H7 (cell line): ENCODE measurements at places on chromosomes 2 and 18. TPM values are rescaled to one million over a fixed set of nuclear protein-coding genes. Genes with fewer than 3 reads are reported as not detected.
A peak's percentile ranks its signal among the peaks of the same experiment; 100 is the strongest.

- no peak for DNase-seq
Measured at GRCh38 chr2:160064916-160065315, 2.5 kb upstream of the PLA2R1 start.

UGT1A4 gene
- 0.07 TPM in 1 of 2 replicates, not detected in the other for total RNA-seq

CCDC74B gene
- 7.3 and 7.4 TPM in 2 replicates for total RNA-seq

DNA sequence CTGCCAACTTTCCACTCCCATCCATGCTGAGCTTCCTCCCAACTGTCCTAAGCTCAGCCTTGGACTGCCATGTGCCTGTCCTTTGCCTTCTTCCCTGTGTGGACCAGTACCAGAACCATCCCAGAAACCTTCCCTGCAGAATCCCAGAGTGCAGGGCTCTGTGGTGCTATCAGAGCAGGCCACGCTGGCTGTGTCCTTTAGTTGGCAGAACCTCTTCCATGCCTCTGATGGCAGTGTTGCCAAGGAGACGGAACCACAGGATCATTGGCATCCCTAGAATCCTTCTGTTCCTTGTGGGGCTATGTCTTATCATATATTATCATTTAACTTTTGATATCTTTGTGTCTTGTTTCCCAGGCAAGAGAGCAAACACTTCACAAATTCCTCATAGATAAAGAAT, 73.0 kb upstream of the NOSTRIN start:
- DNase-seq: no peak

B4GALT6 gene
- 15.3 and 25.4 TPM in 2 replicates for total RNA-seq

DNA sequence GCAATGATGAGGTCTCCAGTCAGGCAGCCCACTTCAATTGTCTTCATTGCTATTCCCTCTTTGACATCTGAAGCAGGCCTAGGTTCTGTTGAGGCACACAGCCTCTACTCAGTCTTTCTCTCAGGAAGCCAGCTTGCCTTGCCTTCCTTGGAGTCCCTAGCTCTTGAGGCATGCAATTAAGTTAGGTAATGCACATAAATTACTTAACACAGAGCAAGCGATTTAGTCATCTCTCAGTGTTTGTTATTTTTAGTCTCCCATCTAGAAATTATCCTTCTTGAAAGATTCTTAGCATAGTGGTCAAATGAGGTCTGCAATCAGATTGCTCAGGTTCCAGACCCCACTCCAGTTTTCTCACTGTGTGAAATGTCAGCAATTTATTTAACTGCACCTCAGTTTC, 32.0 kb downstream of the SULT1C4 start:
- no peak for DNase-seq

GRCh38 chr2:3465844-3466481, 53.4 kb downstream of the ADI1 start:
- DNase-seq: no peak

GRCh38 chr18:2495381-2495780, 75.9 kb downstream of the METTL4 start:
- no peak for DNase-seq

GRCh38 chr2:39697454-39697853, 31.7 kb downstream of the TMEM178A start:
- DNase-seq: no peak

DNA sequence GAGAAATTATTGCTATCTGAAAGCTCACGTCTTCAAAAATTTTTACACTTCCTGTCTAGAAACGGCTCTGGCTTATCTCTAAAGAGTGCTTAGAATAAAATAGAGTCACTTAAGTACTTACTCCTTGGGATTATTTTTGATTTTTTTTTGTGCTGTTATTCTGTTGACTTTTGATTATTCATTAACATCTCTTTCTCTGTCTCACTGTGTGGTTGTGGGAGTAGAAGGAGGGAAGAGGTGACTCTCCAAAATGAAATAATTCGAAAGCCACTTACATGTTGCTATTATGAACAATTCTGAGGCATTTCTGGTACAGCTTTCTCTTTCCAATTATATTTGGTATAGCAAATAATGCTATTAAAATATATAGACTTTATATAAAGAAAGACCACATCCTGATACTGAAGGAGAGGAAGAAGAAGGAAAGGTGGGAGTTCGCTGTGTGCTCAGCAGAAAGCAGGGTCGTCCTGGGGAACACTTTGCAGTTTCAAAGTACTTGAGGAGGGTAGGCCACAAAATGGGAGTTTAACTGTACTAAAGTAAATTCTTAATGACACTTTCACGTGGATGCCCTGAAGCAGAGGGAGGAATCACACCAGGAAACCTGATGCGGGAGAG, 9.6 kb upstream of the MMADHC start:
- DNase-seq: no peak

- no peak for DNase-seq
Measured at GRCh38 chr2:184875212-184875611, 276.9 kb downstream of the ZNF804A start.

GRCh38 chr2:191149391-191149790, 1.4 kb downstream of the STAT4 start:
- DNase-seq: no peak

- DNase-seq: no peak
Measured at GRCh38 chr2:53697092-53697491, 70.5 kb upstream of the CHAC2 start.

SLC8A1 gene
- 0.63 and 1.7 TPM in 2 replicates for total RNA-seq

- no peak for DNase-seq
Measured at GRCh38 chr2:39994151-39994550, 215.1 kb upstream of the THUMPD2 start.

LIMS3 gene
- not detected in 2 replicates for total RNA-seq

DNA sequence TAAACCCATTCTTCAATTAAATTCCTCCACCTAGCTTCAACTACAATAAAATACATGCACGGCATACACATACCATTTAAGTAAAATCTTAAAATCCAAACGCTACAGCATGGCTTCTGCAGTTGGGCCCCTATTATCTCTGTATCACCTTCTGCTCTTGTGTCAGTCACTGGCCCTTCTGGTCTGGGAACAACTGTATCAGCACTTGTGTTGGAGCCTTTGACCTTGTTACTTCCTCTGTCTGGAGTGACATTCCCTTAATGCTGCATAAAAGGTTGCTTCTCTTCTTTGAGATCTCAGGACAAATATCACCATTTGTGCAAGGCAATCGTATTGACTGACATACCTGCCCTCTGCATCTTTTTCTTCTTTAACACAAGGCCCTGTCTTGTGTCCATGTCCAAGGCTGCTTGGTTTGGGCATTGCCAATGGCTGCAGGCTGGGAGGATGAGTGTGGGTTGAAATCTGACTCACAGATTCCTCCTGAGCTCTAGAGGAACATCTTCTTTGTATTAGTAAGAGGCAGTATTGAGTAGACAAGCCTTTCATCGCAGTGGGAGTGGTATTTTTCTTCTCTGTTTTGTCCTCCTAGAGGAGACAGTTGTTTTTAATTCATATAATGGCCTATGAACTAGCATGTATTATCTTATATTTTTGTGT, 267.8 kb upstream of the TRIB2 start:
- DNase-seq: no peak

GRCh38 chr2:10303181-10303693, 533 bp downstream of the HPCAL1 start:
- peak; percentile 65 for DNase-seq

DNA sequence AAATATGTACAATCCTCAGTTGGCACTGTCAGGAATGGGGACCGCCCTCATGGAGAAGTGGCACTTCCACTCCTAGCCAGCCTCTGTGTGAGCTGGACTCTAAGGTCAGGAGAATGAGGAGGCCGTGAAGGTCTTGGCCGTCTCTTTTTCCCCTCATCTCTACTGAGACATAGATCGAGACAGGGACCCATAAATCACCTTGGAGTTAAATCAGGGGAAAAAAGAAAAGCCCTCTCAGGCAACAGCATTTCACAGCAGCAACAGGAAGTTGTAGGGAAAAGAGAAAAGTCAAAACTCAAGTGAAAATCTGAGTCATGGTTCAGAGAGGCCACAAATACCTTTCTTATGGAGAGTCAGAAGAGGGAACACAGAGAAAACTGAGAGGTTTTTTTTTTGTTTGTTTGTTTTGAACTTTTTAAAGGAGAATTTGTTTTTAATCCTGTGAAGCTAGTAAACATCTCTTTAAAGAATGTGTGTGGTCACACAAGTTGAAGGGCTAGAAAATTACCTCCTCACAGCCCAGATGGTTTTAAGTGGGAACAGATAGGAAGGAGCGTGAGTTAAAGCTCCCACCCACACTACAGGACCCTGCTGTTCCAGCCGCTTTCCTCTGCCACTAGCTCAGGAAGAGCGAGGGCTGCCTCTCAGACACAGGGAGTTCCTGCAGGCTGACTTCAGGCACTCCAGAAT, 30.6 kb upstream of the CYP1B1 start:
- no peak for DNase-seq

GREB1L gene
- 0.03 TPM in 1 of 2 replicates, not detected in the other for total RNA-seq

- no peak for DNase-seq
Measured at GRCh38 chr2:43034242-43034619, 192.2 kb downstream of the ZFP36L2 start.

SLC19A3 gene
- total RNA-seq: 1.1 and 1.7 TPM in 2 replicates

GRCh38 chr2:130744287-130745117, 10.8 kb upstream of the AMER3 start:
- DNase-seq: peak; percentile 74

DNA sequence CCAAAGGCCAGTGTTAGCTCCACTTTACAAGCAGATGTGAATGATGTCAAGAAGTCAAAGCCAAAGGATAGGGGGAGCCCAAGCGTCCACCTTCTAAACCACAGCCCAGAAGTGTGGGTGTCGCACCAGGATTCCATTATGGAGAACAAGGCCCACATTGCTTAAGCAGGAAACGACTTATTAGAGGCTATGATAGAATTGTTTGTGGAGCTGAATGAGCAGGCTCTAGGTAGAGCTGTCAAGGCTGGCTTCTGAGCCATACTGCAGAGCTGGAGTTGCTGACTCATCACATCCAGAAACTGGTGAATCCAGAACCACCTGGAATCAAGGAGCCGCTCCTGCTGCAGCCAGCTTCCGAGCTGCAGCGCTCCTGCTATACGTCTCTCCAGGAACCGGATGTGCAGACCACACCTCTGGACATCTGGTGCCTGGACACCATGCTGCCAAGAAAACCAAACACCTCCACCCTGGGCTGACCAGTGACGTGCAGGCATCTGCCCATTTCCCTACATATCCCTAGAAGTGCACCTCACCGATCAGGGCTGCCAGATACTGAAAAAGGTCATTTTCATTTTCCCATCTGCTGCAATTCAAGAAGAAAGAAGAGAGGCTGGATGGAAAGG, 6.2 kb upstream of the TWIST2 start:
- DNase-seq: no peak

DNA sequence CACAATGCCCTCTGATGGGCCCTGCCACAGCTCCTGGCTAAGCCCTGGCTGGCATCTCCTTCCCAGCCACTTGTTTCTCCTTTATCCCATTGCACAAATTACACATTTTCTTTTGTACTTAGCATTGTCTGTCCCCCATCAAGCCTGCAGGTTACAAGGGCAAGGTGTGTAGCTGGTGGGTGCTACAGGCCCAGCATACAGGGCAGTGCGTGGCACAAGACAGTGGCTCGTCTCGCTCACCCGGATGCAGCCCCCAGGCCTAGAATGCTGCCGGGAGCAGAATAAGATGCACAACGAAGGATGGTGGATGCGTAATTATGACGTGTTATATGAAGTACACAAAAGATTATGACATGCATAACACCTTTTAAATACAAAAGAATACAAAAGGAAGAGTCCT, 87.6 kb downstream of the EIPR1 start:
- no peak for DNase-seq

- no peak for DNase-seq
Measured at GRCh38 chr2:13682540-13683272, 949.8 kb upstream of the LRATD1 start.

DNA sequence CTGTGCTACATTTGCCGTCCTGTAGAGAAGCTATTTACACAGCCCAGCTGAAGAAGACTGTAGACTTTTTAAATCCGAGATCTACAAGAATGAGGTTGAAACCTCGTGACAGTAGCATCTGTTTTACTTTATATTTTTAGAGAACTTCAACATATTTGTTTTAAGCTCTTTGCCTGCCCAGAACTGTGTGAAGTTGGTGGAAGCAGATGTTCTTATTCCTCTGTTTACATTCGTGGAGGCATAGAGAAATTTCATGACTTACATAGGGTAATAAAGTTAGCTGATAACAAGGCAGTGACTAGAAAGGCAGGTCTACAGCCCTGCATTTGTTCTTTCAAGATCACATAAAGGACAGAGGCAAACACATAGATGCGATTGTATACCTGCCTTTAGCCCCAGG, 47.0 kb upstream of the MAP3K20 start:
- no peak for DNase-seq

DNA sequence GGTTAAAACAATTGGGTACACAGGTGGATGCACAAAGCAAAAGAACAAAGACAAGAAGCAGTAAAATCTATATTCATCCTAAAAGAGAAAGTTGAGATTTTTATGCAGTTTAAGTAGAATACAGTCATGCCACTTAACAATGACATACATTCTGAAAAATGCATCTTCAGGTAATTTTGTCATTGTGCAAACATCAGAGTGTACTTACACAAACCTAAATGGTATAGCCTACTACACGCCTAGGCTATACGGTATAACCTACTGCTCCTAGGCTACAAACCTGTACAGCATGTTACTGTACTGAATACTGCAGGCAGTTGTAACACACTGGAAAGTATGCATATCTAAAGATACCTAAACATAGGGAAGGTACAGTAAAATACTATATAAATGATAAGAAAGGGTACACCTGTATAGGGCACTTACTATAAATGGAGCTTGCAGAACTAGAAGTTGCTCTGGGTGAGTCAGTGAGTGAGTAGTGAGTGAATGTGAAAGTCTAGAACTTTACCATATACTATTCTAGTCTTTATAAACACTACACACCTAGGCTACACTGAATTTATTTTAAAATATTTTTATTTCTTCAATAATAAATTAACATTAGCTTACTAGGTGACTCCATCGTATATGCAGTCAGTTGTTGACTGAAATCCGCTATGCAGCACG, 132.9 kb downstream of the BARD1 start:
- DNase-seq: no peak

- no peak for DNase-seq
Measured at GRCh38 chr2:218233543-218233942, 16.6 kb downstream of the ARPC2 start.

DNA sequence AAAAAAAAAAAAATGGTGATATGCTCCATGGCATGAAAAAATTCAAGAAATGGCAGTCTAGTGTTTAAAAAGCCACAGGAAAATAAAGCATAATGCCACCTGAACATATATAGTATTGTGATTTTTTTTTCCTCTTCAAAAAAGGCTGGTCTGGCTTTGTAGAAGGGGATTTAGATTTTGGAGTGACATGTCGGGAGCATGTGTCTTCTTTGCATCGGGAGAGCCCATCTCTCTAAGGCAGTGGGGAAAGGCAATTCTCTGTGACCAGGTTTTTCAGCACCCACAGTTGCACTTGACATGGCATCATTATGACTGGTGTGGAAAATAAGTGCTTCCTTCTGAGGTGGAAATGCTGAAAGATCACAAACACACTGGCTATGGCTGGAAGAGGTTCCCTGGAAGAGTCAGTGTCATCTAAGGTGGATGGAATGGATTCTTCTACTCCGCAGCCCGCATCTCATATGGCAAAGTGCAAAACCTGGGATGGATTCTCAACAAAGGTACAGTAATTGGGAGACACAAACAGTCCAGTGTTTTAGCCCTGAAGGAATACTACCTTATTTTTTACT, 172.5 kb downstream of the AGAP1 start:
- DNase-seq: no peak

- no peak for DNase-seq
Measured at GRCh38 chr2:150639383-150639782, 151.9 kb upstream of the RND3 start.

MC5R gene
- total RNA-seq: 0.37 TPM in 1 of 2 replicates, not detected in the other

LTBP1 gene
- total RNA-seq: 19.6 and 27.4 TPM in 2 replicates

VIL1 gene
- 0.07 and 3.0 TPM in 2 replicates for total RNA-seq

GRCh38 chr2:84846741-84847142, 34.1 kb downstream of the TRABD2A start:
- DNase-seq: no peak

CKAP2L gene
- total RNA-seq: 14.9 and 24.8 TPM in 2 replicates

- no peak for DNase-seq
Measured at GRCh38 chr2:94758546-94758945, 112.7 kb upstream of the TEKT4 start.

TWIST2 gene
- 7.1 and 8.1 TPM in 2 replicates for total RNA-seq
